Fibroblast of the aortic adventitia (primary cell): ENCODE measurements at places on chromosomes 3 and 15. TPM values are rescaled to one million over a fixed set of nuclear protein-coding genes. Genes with fewer than 3 reads are reported as not detected.

The CLDN18 gene
- not detected in 2 replicates for total RNA-seq

The IL20RB gene
- total RNA-seq, result 3.9 and 4.6 TPM in 2 replicates

The TGM4 gene
- total RNA-seq, result not detected in 2 replicates

The PPP1R14D gene
- not detected in 2 replicates for total RNA-seq

The FRMD5 gene
- 9.9 and 16.3 TPM in 2 replicates for total RNA-seq

The EPHB3 gene
- total RNA-seq, result 2.5 and 4.7 TPM in 2 replicates

The GNAT1 gene
- total RNA-seq, result not detected in 2 replicates

The EPHA3 gene
- 0.98 and 6.1 TPM in 2 replicates for total RNA-seq

The WDR53 gene
- 6.5 and 7.1 TPM in 2 replicates for total RNA-seq

The SAXO2 gene
- total RNA-seq, result 0.25 and 1.4 TPM in 2 replicates

The CILP gene
- total RNA-seq, result under 0.01 and 0.16 TPM in 2 replicates

The GP5 gene
- total RNA-seq, result 0.09 and 0.49 TPM in 2 replicates

The GORASP1 gene
- total RNA-seq, result 24.0 and 29.7 TPM in 2 replicates

The MST1R gene
- total RNA-seq, result 0.81 and 1.3 TPM in 2 replicates

The DGKG gene
- total RNA-seq, result 0.08 and 0.27 TPM in 2 replicates

The NPAP1 gene
- total RNA-seq, result 0.16 TPM in 1 of 2 replicates, not detected in the other

The FANCD2 gene
- total RNA-seq, result 2.2 and 26.8 TPM in 2 replicates
